Bronchial epithelial cell (primary cell): ENCODE measurements at places on chromosomes 13 and 19. TPM values are rescaled to one million over a fixed set of nuclear protein-coding genes. Genes with fewer than 3 reads are reported as not detected.
A peak's percentile ranks its signal among the peaks of the same experiment; 100 is the strongest.

- no peak for DNase-seq
Observed at GRCh38 chr19:50750010-50750409, 20.3 kb upstream of the GPR32 start.

DNA sequence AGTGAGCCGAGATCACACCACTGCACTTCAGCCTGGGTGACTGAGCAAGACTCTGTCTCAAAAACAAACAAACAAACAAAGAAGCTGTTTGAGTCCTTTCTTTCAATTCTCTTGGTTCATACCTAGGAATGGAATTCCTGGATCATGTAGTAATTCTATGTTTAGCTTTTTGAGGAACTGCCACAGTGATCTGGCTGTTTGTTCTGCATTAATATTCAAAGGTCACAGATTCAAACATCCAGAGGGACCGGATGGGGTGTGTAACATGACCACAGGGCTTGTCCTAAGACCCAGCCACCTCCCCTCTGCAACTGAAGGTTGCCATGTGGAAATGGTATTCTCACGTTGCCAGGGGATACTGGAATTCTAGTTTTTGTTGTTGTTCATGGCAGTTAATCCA lies 10.2 kb downstream of the COLGALT1 start:
- DNase-seq = no peak

DNA sequence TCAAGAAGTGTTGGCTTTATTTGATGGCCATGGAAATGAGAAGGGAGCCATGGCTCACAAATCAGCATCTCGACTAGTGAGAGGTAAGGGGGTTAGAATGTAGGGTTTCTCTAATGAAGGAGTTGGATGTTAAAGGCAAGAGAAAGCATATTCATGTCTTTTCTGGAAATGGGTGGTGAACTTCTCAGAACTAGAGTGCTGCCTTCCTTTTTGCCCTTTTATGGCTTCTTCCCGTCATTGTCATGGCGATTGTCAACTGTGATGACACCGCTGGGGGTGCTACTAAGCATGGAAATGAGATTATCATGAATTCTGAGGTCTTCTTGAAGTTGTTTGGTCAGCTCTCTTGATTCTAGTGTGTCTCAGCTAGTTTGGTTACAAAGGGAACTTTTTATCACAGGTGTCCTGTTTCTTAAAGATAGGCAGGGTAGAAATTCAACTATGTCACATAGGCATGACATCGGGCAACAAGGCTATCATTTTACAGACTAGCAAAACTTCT lies 180.4 kb downstream of the LIG4 start:
- no peak for DNase-seq

- no peak for DNase-seq
Observed at GRCh38 chr19:34468409-34468808, 13.1 kb upstream of the WTIP start.

Gene DKKL1
- total RNA-seq = not detected in 2 replicates

Gene HSD17B14
- total RNA-seq = 1.3 and 1.9 TPM in 2 replicates

Gene IZUMO2
- total RNA-seq = not detected in 2 replicates

DNA sequence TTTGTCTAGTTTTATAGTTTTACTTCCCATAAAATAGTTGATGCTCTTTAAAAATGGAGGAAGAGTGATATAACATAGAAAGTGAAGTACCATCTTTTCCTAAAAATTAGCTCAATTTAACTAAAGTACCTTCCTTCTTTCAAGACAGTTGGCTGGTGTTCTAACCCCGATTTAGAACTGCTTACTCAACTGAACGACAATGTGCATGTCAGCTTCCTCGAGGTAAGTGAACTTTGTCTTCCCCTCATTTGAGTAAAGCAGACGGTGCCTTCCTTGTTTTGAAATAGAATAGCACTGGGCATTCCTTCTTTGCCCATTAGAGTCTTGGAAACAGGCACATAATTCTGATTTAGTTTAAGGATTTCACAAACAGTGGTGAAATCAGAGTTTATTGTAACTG lies 1519.2 kb downstream of the EFNB2 start:
- no peak for DNase-seq

GRCh38 chr13:19882231-19882630 lies 18.8 kb upstream of the ZMYM5 start:
- peak; percentile 77 for DNase-seq

Gene KLK11
- total RNA-seq = 1.6 and 52.0 TPM in 2 replicates

Gene KLK3
- not detected in 2 replicates for total RNA-seq

- no peak for DNase-seq
Observed at GRCh38 chr19:8697671-8698432, 743 bp downstream of the ACTL9 start.

DNA sequence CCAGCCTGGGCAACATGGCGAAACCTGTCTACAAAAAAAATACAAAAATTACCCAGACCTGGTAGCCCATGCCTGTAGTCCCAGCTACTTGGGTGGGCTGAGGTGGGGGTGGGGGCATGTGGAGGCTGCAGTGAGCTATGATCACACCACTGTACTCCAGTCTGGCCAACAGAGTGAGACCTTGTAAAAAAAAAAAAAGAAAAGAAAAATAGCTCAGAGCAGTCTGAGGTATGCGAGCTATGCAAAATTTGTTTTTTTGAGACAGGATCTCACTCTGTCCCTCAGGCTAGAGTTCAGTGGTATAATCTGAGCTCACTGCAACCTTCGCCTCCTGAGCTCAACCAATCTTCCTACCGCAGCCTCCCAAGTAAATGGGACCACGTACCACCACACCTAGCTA lies 7.1 kb upstream of the TOMM40 start:
- DNase-seq = no peak

DNA sequence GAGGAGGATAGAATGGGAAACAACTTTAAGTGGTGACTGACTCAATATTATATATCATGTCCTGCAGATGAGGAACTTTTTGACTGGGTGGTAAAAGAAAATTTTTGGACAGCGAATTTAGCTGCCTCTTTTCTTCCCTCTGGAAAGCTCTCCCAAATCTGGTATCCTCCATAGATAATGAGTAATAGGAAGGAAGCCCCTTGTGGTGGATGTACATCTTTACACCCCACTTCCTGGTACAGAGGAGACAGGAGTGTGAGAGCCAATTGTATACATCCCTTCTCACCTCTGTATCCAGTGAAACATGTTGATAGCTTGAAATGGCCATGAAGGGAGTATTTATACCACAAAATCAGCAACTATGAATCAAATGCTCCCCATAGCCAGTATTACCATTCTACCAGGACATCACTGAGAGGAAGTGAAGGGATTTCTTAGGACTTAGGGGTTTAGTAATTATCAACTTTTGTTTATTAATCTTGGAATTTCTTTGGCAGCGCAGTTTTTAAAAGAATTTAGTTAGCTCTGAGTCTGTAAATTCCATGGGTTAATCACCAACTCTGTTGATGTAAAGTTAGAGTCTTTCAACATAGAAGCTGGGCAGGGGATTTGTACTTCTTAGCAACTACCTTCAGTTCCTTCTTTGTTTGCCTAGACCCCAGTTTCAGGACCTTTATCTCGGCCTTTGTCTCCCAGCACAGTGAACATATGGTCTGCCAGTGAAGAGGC lies 17.0 kb upstream of the TDRD3 start:
- no peak for DNase-seq

Gene SELENOV
- not detected in 2 replicates for total RNA-seq

Gene PLIN5
- total RNA-seq = under 0.01 TPM in 1 of 2 replicates, not detected in the other

GRCh38 chr13:27962982-27963381 lies 6.1 kb downstream of the CDX2 start:
- no peak for DNase-seq

- peak; percentile 47 for DNase-seq
Observed at GRCh38 chr13:95624020-95624419, 20.5 kb downstream of the DZIP1 start.

Gene ZNF302
- 7.4 and 11.4 TPM in 2 replicates for total RNA-seq

Gene HCN2
- total RNA-seq = under 0.01 and 0.51 TPM in 2 replicates

Gene S1PR4
- 0.26 and 0.90 TPM in 2 replicates for total RNA-seq

DNA sequence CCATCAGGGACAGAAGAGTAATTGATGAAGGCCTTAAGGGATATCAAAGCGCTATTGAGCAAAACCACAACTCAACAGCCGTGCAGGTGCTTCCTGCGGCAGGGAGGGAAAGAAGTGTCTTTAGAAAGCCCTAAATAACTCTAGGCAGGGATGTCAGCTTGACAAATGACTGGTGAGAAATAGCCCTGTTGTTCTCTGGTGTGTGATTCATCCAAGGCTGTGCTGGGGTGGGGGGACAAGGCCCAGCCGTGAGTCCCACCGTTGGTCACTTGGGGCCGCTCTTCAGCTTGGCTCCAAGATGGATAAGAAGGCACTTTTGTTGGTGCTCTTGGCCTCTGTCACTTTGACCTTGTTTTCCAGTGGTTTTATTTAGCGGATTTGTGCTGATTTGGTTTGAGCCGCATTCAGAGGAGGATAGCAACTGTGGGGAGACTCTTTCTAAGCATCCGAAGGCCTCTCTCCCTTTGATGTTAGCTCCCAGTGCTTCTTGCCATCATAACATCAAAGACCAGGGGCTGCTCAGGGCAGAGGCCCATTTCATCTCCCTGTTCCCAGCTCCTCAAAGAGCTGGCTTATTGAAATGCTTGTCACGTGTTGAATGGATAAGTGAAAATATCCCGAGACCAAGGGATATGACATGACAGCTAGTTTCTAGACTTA lies 130.3 kb upstream of the SERP2 start:
- peak; percentile 38 for DNase-seq

GRCh38 chr19:16206046-16206605 lies 8.4 kb downstream of the AP1M1 start:
- DNase-seq = no peak

DNA sequence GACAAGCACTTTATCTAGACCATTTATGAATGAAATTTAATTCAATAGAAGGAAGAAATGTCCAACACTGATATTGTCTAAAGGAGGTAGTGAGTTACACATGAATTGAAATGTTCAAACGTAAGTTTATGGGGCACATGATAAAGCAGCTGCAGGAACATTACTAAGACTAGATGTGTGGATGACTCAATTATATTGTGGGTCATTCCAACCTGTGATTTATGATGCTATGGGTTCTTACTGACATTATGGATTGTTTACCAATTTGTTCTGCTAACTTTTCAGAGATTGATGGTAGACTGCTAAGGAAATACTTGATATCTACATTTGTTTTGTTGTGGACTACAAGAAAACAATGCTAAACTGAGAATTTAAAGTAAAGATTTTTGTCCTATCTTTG lies 56.1 kb upstream of the ATXN8OS start:
- DNase-seq = no peak

- no peak for DNase-seq
Observed at GRCh38 chr19:46176116-46176860, 28.2 kb downstream of the IGFL2 start.

DNA sequence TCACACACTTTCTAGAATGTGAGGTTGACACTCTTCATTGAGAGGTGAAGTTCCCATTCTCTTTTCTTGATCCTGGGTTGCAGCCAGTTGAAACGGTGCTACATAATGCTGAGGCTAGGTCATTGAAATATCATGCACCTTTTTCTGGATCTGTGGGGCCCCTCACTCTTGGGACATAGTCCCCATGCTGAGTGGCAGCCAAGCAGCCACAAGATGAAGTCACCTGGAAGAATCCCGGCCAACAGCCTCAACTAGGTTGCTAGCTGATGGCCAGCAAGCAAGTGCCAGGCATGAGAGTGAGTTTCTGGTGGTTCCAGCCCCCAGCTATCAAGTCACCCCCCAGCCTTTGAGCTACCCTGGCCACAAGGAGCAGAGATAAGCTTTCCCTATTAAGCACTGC lies 148.5 kb upstream of the TSHZ3 start:
- DNase-seq = no peak

Gene VSTM2B
- not detected in 2 replicates for total RNA-seq

GRCh38 chr13:75178436-75178835 lies 303.5 kb downstream of the TBC1D4 start:
- peak; percentile 44 for DNase-seq

GRCh38 chr19:6063576-6064335 lies 46.5 kb downstream of the RFX2 start:
- DNase-seq = no peak

Gene NCAN
- not detected in 2 replicates for total RNA-seq

GRCh38 chr19:39401070-39401548 lies 5.5 kb upstream of the ZFP36 start:
- DNase-seq = no peak

DNA sequence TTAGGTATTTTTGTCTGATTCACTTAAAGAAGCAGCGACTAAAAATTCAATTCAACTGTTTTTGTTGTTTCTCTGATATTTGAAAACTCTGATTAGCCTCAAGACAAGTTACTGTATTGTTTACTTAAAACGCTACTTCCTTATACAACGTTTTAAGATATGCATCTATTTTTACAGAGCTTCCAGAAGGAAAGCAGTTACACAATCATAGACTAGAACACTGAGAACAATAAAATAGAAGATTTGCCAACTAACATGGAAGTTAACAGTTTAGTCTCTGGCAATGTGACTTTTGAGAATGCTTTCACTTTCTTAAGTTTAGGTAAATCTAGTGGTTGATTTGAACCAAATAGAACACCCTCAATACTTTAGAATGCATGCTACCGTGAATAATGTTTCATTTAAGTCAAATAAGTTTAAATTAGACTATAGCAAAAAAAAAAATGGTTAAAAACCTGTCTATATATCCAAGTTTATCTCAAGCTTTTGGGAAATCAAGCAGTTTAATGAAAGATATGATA lies 614.8 kb downstream of the DACH1 start:
- peak; percentile 25 for DNase-seq

Gene CEACAM4
- total RNA-seq = not detected in 2 replicates

Gene JOSD2
- 10.5 and 29.3 TPM in 2 replicates for total RNA-seq

GRCh38 chr19:17949956-17950309 lies 17.0 kb upstream of the KCNN1 start:
- DNase-seq = no peak

DNA sequence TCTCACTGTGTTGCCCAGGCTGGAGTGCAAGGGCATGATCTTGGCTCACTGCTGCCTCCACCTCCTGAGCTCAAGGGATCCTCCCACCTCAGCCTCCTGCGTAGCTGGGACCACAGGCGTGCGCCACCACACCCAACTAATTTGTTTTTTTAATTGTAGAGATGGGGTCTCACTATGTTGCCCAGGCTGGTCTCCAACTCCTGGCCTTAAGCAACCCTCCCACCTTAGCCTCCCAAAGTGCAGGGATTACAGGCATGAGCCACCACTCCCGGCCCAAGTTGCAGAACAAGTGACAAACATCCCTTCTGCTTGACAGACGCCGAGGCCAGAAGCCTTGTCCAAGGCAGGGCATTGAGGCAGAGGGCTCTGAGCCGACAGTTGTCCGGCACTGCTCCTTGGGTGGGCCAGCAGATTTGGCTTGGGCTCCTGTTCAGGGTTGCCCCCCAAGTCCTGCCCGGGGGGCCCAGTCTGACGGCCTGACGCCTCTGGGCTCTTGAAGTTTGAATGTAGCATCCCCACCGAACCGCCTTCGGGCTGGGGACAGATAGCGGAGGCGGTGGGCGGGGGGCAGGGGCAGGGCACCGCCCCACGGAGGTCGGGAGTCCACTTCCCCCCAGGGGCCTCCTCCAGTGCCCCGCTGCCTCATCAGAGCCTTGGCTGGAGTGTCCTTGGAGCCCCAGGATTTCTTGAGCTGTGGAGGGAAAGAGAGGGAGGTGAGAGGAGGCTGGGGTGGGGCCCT lies 5.7 kb upstream of the SPACA4 start:
- no peak for DNase-seq

- DNase-seq = peak; percentile 75
Observed at GRCh38 chr13:48662226-48662625, 8.5 kb downstream of the CYSLTR2 start.

Gene POSTN
- total RNA-seq = 1.5 and 2.1 TPM in 2 replicates
